ENCODE measurements at places on chromosomes 1 and 21.

GRCh38 chr1:100719490-100719889 is at the start of gene VCAM1:
VCAM1 (plus strand) TSS chr1:100719742; CDS start chr1:100719861, 119 bp downstream.
- DNase-seq = no peak

- no peak for DNase-seq
Observed at GRCh38 chr1:29439615-29440014, 203.3 kb downstream of the PTPRU start.

GRCh38 chr1:215523906-215524305 is 43.2 kb upstream of the KCTD3 start:
- DNase-seq = no peak

DNA sequence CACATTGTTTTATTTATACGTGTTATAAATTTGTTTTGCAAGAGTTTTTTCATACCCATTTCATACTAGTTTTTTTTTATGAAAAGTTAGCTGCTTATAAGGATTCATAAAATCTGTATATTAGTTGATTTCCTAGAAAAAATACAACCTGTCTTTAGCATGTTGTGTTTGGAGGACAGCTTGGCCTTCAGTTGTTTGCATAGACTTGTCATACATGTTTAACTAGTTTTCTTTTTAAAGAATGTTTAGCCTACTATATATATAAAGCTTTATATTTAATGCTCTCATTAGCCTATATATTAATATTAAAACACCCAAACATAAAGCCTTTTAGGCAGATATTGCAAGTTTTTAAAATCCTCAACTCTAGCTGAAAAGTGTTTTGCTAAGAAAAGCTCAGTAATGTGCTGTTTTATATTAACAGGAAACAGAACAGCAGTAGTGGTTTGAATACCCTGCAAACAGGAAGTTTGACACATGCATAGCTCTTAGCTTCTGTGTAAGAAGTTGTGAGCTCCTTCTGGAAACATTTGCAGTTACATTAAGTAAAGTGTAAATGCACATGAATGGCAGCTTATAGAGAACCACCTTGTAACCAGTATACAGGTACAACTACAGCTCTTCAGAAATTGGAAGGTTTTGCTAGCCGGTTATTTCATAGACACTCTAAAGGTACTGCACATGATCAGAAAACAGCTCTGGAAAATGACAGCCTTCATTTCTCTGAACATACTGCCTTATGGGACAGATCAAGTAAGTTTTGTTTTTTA is at the start of gene PRKACB:
TSS of gene PRKACB (plus strand) at position 476 of the 770 bp plus-strand sequence. CDS start at position 567, 91 bp downstream.
- no peak for DNase-seq

DNA sequence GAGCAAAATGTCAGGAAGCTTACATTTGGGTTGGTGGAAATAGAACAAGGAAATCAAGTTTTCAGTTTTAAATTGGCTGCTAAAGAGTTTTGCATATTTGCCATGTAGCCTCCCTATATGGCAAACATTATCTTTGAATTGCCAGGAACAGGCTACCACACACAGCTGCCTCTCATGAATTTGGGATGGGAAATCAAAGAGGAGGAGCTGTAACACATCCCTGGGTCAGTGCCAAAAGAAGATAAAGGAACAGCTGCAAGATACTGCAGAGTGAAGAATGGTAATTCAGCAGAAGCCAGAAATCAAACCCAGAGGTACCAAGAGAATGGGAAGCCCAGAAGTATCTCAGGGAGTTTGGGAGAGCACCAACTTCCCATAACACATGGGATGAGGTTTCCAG is 18.6 kb upstream of the RASAL2 start:
- DNase-seq = no peak

Data from activated naive CD4-positive, alpha-beta T cell (primary cell).